ENCODE measurements at places on chromosomes 2 and 18.

DNA sequence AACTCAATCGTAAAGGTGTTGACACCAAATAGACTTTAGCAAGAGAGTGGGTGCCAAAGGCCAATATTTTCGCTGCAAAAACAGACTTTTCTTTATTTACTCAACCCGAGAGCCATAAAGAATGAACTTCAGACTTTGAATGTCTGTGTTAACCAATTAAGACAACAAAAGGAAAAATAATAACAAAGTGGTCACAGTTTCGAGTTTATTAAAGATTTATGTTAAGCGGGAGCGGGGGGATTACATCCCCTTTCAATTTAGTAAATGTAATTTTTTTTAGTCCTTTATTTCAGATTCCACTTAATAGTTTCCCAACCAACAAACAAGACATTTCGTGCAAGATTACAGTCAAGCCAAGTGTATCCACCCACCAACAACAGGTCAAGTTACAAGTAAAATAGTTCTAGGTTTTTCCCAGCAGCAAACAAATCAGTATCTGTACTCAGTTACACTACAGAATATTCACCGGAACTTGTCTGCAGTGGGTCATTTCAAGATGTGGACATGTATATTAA is 9.0 kb downstream of the CDH2 start:
- no peak for DNase-seq

DNA sequence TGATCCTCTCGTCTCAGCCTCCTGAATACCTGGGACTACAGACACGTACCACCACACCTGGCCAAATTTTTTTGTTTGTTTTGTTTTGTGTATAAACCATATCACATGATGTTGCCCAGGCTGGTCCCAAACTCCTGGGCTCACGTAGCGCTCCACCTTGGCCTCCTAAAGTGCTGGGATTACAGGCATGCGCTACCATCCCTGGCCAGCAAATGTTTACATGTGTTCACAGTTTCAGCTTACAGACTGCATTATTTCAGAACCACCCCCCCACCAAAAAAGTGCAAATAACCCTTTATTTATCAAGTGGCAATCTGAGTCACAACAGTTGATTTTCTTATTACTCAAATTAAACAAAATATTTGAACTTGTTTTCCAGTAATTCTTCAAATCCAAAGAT is 54.3 kb downstream of the ABCA12 start:
- DNase-seq: no peak

- DNase-seq: no peak
Observed at GRCh38 chr18:46040033-46040746, 31.9 kb downstream of the PSTPIP2 start.

- no peak for DNase-seq
Observed at GRCh38 chr18:44895176-44895798, 214.6 kb downstream of the SETBP1 start.

DNA sequence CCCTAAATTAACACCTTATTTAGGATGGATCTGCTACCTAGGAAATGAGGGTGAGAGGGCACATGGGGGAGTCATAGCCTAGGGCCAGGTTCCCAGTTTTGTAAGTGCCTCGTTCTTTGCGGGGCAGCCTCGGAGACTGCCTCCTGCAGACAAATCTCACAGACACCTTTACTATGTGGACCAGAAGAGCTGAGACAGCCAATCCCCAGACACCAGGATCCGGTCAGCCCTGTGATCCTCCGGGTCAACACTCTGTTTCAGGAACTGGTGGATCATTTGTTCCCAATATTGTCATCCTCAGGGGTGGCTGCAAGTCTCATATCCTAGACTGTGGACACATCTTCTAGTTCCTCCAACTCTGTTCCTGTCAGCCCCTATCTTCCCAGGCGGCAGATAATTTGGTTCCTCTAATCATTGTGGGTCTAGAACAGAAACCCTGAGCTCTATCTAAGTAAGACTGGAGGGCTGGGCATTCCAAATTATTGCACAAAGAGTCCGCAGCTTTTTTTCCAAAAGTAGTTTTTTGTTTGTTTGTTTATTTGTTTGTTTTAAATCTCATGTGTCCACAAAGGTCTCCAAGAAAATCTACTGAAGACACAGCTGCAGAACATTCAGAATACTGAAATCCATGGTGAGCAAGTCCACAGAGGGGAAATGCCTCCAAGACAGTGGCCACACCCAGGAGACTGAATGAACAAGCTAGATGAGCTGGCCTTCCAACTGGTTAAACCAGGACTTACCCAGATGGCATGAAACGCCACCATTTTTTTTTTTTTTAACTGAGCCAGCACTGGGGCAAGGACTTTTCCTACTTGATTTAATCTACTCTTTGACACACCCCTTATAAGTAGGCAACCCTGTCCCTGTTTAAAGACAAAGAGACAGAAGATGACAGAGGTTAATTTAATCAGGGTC is 6.2 kb upstream of the GDF7 start:
- DNase-seq: no peak

DNA sequence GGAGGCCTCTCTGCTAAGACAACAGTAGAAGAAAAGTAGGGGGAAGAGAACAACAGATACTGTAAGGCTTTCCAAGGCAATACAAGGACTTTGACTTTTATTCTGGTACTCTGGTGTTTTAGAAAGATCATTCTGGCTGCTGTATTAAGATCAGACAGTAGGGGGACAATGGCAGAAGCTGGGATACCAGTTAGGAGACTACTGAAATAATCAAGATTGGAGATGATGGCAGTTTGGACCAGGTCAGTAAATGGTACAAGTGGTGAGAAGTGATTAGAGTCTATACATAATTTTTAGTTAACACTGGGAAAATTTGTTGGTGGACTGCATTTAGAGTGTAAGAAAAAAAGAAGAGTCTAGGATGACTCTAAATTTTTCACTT is 139.7 kb downstream of the ROCK1 start:
- no peak for DNase-seq

DNA sequence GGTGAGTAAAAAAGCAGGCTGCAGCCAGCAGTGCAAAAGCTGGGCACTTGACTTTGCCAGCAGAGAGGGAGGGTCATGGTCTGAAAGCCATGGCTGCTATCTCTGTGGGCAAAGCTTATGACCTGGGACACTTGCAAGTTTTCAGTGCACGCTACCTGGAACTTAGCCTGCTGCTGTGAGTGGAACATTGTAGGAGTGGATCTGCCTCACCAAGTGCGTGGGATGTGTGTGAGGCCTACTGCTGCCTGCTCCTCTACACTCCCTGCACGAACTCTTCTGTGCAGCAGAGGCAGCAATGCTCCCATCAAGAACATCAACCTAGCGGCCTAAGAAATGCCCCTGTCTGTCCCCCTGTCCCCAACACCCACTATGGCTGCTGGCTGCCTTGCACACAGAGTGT is 344.1 kb upstream of the REG3G start:
- DNase-seq: no peak

DNA sequence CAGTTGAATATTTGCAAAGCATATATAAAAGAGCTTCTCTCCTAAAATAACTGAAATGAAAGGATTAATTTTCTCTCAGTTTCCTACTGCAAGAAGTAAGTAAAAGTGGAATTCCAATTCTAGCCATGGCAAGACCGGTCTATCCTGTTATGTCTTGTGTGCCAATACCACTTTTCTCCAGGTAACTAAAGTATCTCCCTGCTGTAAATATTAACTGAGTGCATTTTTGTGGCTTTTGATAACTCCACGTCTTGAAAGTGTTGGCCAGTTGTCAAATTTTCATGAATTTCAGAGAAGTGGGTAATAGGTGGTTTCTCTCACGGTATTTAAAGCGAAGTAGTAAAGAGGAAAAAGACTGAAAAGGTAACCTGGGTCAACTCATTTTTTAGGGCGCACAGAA is 225.9 kb downstream of the NEDD4L start:
- DNase-seq: no peak

- no peak for DNase-seq
Observed at GRCh38 chr2:165203689-165204559, at the start of gene SCN3A. TSS of gene SCN3A (minus strand) at chr2:165204050. CDS start at chr2:165176394, 27,656 bp downstream.

DNA sequence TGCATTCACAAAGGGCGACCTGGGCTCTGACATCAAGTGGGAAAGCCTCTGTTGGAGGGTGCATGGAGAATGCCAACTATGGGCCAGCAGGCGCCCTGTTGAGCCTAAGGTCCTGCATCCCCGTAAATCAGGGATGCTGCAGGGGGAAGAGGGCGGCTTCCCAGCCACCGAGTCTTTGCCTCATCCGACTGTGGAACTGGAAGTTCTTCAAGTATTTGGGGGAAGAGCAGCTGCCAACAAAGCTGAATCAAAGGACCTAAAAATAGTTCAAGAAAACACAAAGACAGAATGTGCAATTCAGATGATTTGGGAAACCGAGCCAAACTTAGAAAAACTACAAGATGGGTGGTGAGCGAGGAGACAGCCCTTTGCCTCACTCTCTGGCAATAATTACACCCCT is 281.1 kb upstream of the MGAT5 start:
- DNase-seq: no peak

GRCh38 chr18:30763902-30764350 is 278.6 kb downstream of the DSC3 start:
- DNase-seq: no peak

GRCh38 chr2:101473911-101474701 is 806 bp downstream of the RFX8 start:
- no peak for DNase-seq

- no peak for DNase-seq
Observed at GRCh38 chr18:79299711-79300110, 96.0 kb upstream of the NFATC1 start.

DNA sequence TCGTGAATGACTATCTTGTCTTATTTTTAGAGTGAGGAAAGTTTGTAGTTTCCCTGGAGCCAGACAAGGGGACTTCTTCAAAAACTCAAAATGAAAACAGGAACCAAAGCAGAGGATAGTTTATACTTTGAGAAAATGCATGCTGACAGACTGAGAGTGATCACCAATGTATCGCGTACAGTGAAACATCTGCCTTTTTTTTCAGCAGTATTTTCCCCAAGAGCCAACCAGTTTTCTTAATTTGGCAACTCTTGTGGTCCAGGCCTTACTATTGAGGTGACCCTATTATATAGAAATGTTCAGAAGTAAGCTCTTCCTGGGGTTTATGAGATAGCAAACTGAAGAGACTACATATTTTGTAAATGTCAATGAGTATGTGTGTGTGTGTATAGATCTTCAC is 153.7 kb upstream of the VRK2 start:
- no peak for DNase-seq

DNA sequence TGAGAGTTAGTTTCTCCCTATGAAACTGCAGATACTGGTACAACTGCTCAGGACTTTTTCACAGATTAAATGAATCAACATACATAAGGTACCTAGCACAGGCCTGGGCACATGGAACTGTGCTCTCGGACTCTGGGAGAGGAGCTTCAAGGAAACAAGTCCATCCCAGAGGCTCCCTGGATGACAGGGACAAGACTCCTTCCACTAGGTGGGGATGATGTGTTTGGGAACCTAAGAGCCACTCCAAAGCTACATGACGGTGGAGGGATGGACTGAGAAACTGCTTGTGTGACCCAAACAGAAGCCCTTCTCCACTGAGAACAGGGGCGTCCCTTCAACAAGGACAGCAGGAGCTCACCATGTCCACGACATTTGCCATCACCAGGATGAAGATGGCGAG is 37.1 kb downstream of the CENPO start:
- DNase-seq: no peak

- DNase-seq: no peak
Observed at GRCh38 chr2:44286119-44286883, 11.0 kb downstream of the SLC3A1 start.

GRCh38 chr18:74796841-74797576 is 199.3 kb downstream of the ZNF407 start:
- peak; percentile 69 for DNase-seq

- no peak for DNase-seq
Observed at GRCh38 chr18:21763846-21764646, 23.5 kb downstream of the MIB1 start.

DNA sequence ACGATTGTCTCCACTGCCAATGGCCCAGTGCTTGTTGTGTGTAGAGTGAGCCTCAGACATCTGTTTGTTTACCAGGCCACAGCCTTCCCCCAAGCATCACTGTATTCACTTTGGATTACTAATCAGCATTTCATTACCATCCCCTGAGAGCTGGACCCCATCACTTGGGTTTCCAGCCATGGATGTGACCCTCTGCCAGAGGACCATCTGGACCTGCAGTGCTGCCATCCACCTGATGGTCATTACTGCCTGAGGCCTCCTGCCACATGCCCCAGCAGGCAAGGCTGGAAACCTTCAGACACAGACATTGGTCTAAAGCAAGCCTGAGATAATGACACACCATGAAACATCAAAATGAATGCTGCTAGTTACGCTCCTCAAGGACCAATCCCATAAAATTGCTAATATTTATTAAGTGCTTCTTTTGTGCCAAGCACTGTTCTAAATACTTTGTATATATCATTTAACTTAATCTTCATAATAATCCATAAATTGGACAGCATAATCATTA is 2096.3 kb upstream of the CELF4 start:
- no peak for DNase-seq

DNA sequence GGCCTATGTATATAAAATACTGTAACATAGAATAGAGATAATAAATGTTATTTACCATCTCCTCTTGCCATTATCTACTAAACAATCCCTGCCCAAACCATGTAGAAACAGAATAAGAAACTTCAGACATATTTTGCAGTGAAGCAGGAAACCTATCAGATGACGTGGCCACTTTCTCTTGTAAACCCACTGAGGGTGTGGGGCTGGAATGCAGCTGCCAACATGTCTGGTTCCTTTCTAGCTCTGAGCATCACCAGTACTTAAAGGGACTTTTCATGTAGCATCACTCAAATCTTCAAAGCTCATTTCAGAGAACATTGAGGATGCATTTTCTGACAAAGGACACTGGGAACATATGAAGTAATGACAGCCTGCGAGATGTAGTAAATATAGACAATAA is 251.8 kb downstream of the LPIN1 start:
- no peak for DNase-seq

DNA sequence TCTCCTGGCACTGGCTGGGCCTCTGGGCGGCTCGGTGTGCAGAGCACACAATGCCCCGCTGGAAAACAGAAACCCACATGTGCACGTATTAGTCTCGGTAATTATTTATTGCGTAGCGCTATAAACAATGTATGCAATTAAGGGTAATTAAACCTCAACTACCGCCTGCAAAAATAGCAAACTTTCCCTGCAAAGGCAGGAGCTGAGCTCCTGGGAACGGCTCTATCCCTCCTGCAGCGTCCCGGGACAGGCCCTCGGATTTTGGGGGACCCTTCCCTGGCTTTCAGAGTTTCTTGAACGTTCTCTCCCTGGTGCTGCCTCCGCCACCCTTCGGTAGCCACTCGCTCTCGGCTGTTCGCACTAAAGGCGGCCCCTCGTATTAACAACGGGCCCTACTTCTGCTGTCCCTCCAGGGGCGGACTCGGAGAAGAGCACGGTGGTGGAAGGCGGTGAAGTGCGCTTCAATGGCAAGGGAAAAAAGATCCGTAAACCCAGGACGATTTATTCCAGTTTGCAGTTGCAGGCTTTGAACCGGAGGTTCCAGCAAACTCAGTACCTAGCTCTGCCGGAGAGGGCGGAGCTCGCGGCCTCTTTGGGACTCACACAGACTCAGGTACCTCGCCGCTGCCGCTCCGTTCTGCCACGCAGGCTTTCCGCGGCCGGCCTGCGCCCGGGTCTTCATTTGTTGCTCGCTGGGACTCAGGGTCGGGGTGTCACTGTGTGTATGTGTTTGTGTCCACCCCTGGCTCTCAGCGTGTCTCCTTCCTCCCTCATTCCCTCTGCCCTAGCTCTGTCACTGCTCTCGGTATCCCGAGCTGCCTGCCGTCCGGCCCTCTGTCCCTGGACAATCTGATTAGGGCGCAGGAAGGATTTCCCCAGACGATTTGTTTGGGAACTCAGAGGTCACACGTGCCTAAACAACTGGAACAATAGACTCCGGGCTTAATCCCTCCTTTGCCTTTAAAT is 1.2 kb downstream of the DLX1 start:
- no peak for DNase-seq
